ENCODE measurements at places on chromosomes 16 and 17.
A peak's percentile ranks its signal among the peaks of the same experiment; 100 is the strongest.

- no peak for DNase-seq
Measured at GRCh38 chr16:89288577-89288844, 71.0 kb downstream of the ZNF778 start.

GRCh38 chr17:76707985-76708807 is 2.6 kb downstream of the MXRA7 start:
- no peak for DNase-seq

- DNase-seq: no peak
Measured at GRCh38 chr16:30367349-30368009, 2.8 kb downstream of the TBC1D10B start.

GRCh38 chr17:80884811-80885210 is 106.8 kb upstream of the CHMP6 start:
- no peak for DNase-seq

DNA sequence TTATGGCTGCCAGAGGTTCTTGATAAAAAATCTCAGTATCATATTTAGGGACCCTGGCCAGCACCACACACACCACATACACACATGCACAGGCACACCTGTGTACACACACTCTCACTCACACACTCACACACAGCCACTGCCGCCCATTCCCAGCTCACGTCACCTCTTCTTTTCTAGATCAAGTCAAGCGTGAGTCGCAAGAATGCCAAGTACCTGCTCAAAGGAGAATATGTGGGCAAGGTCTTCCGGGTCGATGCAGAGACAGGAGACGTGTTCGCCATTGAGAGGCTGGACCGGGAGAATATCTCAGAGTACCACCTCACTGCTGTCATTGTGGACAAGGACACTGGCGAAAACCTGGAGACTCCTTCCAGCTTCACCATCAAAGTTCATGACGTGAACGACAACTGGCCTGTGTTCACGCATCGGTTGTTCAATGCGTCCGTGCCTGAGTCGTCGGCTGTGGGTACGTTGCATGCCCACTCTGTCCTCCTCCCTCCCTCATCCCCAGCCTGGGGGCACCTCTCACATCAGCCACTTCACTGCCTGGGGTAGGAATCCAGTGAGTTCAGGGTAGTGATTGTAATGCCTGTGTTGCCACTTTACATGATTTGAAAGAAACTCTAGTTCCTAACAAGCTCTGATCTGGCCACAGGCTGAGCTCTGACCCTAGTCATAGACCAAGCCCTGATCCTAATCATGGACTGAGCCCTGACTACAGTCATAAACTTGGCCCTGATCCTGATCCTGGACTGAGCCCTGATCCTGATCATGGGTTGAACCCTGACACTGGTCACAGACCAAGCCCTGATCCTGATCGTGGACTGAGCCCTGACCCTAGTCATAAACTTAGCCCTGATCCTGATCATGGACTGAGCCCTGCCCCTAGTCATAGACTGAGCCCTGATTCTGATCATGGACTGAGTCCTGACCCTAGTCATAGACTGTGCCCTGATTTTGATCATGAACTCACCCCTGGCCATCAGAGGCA is 20.4 kb downstream of the CDH5 start:
- no peak for DNase-seq

- DNase-seq: no peak
Measured at GRCh38 chr17:31869797-31870568, 10.9 kb upstream of the COPRS start.

- DNase-seq: no peak
Measured at GRCh38 chr17:79007504-79008381, 1.8 kb downstream of the CANT1 start.

GRCh38 chr17:74404789-74405188 is 27.1 kb upstream of the GPRC5C start:
- no peak for DNase-seq

DNA sequence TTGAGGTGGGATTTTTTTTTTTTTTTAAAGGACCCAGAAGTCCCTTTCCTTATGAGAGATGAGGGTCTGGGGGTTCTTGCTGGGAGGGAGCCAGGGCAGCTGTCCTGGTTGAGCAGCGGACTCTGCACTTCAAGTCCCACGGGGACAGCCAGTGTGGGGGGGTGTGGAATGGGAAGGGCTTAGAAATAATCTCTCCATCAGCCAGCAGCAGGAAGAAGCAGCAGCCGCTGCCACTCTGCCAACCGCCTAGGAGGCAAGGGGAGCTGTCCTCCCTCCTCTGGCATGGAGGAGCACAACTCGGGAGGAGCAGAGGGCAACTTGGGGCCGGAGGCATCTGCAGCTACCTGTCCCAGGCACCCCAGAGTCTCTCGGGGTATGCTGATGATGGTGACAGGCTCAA is at the start of gene KCNG4:
Gene KCNG4, minus strand, starts transcription at position 104 of the 400 bp plus-strand sequence. CDS start 2,527 bp downstream, outside the sequence.
- no peak for DNase-seq

DNA sequence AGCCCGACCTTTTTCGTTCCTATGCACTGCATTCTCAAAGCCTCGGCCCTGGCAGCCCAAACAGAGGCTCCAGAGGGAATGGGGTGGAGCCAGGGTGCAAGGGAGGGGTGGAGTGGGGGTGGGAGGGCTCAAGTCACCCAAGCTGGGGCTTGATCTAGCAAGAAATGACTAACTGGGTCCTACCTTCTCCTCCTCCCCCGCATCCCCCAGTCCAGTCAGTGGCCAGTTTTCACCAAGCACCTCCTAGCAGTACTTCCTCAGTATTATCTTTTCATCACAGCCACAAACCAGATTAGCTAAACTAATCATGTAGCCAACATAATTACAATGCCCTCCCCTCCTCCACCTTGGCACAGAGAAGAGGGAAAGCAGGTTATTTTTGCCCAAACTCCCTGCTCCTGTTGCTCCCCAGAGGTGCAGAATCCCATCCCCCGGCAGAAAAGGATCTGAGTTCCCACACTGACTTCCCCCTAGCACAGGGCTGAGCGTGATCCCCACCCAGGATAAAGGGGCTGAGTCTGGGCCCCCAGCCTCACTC is 2.2 kb downstream of the JUP start:
- DNase-seq: no peak

GRCh38 chr16:12679660-12680272 is 123.9 kb downstream of the CPPED1 start:
- no peak for DNase-seq

GRCh38 chr16:11326084-11326736 is 19.0 kb upstream of the RMI2 start:
- no peak for DNase-seq

DNA sequence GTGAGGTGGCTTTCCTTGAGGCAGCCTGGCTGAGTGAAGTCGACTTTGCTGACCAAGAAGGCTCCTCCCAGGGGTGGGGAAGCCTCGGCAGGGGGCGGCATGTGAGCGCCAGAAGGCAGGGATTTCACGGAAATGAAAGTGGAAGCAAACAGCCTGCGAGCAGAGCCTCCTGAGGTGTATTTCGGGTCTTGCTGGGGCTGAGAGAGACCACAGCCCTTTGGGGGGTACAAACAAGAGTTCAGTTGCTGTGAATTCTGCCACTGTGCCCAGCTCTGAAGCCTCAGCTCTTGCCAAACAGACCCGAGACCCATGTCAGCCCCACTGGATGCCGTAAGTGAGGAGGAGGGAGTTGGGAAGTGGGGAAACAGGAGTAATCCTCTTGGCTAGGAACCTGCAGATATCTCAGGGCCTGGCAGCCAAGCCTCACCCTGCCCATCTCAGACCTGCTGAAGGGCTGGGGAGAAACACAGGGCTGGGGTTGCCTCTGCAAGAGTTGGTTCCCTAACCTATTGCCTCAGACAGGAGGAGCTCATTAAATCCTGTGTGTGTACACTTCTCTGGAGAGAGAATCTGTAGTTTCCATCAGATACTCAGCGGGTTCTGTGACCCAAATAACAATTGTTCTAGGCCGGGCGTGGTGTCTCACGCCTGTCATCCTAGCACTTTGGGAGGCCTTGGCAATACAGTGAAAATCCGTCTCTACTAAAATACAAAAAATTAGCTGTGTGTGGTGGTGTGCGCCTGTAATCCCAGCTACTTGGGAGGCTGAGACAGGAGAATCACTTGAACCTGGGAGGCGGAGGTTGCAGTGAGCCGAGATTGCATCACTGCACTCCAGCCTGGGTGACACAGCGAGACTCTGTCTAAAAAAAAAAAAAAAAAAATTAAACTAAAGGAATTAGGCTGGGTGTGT is at the start of gene IFI35:
Gene IFI35, plus strand, starts transcription at position 146 of the 913 bp plus-strand sequence. Its CDS starts 164 bp downstream, at position 310.
- peak; percentile 51 for DNase-seq

GRCh38 chr16:83609178-83609577 is 198.6 kb upstream of the HSBP1 start:
- no peak for DNase-seq

DNA sequence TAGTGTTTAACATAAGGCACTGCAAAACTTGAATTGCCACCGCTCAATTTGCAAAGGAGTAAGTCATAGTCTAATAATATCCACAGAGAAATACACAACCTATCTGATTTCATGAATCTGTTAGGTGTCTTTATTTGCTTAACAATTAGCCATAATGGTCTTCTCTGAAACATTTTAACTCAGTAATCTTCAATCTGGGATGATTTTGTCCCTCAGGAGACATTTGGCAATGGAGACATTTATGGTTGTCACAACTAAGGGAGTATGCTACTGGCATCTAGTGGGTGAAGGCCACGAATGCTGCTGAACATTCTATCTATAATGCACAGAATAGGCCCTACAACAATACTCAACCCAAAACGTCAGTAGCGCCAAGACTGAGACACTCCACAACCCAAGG is 4.3 kb downstream of the UBE2G1 start:
- DNase-seq: no peak

- DNase-seq: no peak
Measured at GRCh38 chr17:50676065-50676975, 31.4 kb downstream of the ANKRD40 start.

DNA sequence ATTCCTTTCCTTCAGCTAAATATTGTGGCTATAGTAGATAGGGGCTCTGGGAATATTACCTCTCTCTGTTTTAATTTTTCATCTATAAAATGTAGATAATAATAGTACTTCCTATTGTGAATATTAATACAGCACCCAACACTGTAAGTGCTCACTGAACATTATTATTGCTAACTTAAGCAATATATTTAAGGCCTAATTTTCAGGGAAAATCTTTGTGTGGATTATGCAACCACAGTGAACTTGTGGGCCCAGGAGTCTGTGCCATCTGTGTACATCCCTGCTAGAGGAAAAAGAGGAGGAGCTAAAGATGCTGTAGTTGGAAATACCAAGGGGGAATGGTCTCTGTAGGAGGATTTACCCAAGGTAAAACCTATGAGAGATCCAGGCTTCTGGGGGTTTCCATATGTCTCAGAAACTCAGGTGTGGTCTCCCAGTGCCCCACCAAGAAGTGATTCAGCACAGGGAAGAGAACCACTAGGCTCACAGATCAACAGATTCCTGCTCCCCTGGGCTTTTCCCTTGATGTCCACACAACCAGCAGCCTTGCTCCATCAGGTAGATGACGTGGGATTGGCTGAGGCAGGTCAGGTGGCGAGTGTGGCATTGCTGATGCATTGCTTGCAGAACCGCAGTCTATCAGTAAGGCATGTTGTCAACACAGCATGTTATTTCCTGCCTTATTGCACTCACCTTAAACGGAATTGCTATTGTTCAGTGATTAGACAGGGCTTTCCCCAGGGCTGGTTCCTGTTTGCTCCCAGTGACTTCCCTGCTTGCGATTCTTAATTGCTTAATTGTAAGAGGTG is 1.6 kb upstream of the N4BP1 start:
- DNase-seq: peak; percentile 65

GRCh38 chr17:9148905-9149525 is 127.7 kb downstream of the NTN1 start:
- DNase-seq: no peak

DNA sequence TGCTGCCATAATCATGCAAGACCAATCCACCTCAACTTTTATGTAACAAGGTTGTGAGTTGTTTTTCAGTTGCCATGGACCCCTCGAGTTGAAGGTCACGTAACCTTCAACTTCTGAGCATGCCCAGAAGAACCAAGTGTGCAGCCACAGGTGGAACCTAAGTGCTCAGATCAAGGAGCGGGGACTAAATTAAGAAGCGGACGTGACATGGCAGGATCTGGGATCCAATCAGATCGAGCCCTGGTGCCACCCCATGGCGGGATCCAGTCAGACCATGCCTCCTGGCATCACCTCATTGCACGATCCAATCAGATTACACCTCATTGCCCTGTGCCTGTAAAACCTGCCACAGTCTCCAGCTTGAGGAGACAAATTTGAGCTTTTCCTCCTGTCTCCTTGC is 204.5 kb upstream of the CDH5 start:
- no peak for DNase-seq

DNA sequence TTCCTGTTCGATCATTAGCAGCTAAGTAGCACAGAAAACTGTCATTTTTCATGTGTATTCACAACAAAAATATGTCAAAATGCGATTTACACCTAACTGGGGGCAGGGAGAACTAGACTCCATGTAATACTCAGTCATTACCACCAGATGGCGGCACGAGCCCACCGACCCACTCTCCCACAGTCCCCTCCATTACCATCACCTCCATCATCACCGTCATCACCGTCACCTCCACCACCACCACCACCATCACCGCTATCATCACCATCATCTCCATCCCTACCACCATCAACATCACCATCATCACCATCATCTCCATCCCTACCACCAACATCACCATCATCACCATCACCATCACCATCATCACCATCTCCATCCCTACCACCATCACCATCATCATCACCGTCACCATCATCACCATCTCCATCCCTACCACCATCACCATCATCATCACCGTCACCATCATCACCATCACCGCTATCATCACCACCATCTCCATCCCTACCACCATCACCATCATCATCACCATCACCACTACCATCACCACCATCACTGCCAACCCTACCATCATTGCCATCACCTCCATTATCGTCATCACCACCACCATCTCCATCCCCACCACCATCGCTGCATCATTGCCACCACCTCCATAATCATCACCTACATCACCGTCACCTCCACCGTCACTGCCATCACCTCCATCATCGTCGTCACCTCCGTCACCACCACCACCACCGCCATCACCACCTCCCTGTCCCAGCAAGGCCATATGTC is 14.4 kb downstream of the NDUFAF8 start:
- peak; percentile 24 for DNase-seq

DNA sequence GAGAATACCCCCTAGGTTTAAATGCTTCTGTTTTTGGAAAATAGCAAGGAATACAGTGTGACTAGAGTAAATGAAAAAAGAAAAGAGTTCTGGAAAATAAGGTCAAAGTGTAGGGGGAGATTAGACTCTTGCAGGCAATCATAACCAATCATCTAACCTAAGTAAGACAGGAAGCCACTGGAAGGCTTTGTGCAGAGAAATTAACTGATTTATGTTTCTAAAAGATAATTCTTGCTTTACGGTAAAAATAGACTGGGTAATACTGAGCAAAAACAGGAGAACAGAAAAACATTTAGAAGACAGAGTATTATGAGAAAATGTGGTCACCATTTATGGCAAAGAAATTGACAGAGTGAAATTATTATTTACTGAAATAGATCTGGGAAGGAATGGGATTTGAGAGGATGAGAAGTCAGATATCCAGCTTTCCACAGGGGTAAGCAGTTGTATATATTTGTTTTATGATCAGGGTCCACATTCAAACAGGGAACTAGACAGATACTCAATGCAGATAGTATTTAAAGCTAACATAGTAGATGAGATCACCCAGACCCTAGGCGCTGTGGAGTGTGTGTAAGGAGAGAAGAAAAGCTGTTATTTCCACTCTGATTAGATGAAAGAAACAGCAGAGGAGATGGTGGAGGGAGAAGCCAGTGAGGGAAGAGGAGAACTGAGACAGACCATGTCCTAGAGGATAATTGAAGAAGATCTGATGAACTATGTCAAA is 1225.3 kb downstream of the CDH11 start:
- no peak for DNase-seq

GRCh38 chr16:89828199-89828869 is at the start of gene SPIRE2:
TSS of gene SPIRE2 (plus strand) at chr16:89828475. CDS start at chr16:89828551, 76 bp downstream.
- DNase-seq: no peak

- DNase-seq: no peak
Measured at GRCh38 chr17:79597996-79598895, 12.6 kb downstream of the RBFOX3 start.

Measured in activated CD8-positive, alpha-beta memory T cell treated with anti-CD3 and anti-CD28 coated beads for 1 hour (primary cell).